ENCODE measurements at places on chromosomes 3 and 15.

DNA sequence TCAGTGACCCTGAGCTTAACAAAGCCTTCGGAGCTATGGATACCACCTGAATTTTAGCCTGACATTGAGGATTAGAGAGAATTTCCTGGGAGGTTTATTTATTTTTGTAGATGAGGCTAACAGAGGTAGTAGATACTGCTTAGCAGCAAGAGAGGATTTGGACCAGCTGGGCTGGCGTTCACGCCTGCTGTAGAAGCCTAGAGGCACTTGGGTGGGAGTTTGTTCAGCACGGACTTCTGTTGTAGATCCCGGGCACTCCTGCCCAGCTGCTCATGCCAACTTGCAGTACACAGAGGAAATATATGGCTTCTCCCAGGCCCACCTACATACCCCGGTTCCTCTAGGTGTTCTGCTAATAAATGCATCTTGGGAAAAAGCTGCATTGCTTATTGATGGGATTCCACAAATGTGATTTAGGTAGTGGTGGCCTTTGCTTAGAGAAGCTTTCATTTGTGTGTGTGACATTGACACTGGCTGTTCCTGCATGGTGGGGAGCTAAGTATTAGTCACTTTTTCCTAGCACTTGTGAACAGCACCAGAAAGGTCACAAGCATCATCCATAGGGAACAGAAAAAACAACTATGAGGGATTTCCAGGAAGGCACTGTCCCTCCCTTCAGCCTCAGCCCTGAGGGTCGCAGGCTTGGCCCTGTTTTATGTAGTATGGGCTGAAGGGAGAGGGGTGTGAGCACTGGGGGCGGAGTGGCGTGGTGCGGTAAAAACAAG, 324.8 kb upstream of the LRRFIP2 start:
- DNase-seq, result no peak
- H3K4me1 ChIP-seq, result peaks cover 23% of the 10 kb centered on the region
- no peaks in the 10 kb centered on the region for H3K36me3 ChIP-seq
- peaks cover 5% of the 10 kb centered on the region for H3K27me3 ChIP-seq

DNA sequence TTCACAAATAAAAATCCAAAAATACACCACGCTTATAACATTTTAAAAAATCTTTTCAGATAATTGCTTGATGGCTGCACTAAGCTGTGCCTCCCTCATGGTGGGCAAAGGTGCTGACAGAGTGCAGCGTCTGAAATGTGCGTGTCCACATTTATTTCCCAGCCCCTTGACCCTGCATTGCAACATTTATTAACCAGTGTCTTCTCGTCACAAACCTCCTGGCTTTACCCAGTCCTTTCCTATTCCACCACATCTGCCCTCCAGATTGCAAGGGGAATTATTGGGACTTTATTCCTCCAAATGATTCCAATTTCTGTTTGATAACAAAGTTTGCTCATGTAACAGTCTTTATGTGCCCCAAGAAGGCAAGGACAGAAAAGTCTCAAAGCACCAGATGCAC, 5.5 kb downstream of the RASGRP1 start:
- H3K4me1 ChIP-seq, result peaks cover 91% of the 10 kb centered on the region
- H3K4me3 ChIP-seq, result peak overlapping the region; percentile 96
- peaks cover 79% of the 10 kb centered on the region for H3K36me3 ChIP-seq
- H3K27ac ChIP-seq, result peak overlapping the region; percentile 98

DNA sequence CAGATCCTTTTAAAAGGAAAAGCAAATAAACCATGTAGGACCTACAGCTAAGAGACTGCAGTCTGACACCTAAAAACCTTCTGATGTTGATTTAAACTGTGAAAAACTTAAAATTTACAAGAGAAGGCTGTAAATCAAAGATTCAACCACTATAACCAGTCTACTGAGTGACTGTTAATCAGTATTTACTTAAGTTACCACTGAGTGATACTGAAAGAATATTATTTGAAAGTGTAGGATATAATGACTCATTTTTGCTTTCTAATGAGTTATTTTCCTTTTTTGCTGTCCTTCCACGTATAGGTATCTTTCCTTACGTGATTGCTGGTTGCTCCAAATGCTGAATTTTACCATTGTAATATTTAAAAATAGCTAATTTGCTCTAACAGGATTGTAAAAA, 44.6 kb downstream of the RFX7 start:
- H3K27ac ChIP-seq, result no peak overlapping the region
- no peak for DNase-seq
- no peaks in the 10 kb centered on the region for H3K27me3 ChIP-seq
- H3K4me3 ChIP-seq, result no peak overlapping the region
- H3K4me1 ChIP-seq, result peaks cover 30% of the 10 kb centered on the region
- H3K36me3 ChIP-seq, result peaks cover 8% of the 10 kb centered on the region

GRCh38 chr3:31450345-31450744, 82.4 kb upstream of the STT3B start:
- H3K36me3 ChIP-seq, result peaks cover 9% of the 10 kb centered on the region
- no peak for DNase-seq
- H3K4me1 ChIP-seq, result peaks cover 30% of the 10 kb centered on the region
- H3K27me3 ChIP-seq, result peaks cover 6% of the 10 kb centered on the region

- no peak overlapping the region for H3K4me3 ChIP-seq
- H3K4me1 ChIP-seq, result peaks cover 25% of the 10 kb centered on the region
- DNase-seq, result no peak
- no peak overlapping the region for H3K27ac ChIP-seq
- peaks cover 2% of the 10 kb centered on the region for H3K27me3 ChIP-seq
Measured at GRCh38 chr3:186417791-186418190, 55.8 kb upstream of the DGKG start.

DNA sequence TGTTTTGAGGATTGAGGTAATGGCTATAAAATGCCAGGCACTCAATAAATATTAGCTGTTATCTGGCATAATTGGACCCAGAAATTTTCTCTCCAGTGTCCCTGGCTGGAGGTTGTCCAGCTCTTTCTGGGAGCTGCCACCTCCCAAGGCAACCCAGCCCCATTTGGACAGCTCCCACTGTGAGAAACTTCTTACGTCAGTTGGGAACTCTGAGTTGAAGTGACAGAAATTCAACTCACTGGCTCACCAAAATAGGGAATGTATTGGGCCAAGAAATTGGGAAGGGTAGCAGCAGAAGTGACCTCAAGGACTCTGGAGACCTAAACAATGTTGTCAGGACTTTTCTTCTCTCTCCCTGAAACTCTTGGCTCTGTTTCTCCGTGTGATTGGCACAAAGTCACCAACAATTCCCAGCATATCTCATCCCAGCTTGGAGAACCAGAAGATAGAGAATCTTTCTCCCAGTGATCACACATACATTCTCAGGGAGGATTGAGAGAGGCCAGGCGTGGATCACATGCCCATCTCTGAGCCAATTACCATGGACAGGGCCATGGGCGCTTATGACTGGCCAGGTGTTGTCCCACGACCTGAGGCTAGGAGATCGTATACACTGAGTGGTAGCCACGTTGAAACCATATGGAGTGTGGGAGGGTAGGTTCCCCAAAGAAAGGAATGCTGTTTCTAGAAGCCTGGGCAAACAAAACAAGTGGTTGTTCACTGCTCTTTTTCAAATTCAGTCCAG, 22.5 kb upstream of the HCN4 start:
- H3K27ac ChIP-seq, result no peak overlapping the region
- no peaks in the 10 kb centered on the region for H3K4me1 ChIP-seq
- H3K36me3 ChIP-seq, result no peaks in the 10 kb centered on the region
- peaks cover 2% of the 10 kb centered on the region for H3K27me3 ChIP-seq
- no peak for DNase-seq

- H3K27me3 ChIP-seq, result peaks cover 13% of the 10 kb centered on the region
- no peaks in the 10 kb centered on the region for H3K36me3 ChIP-seq
- H3K4me1 ChIP-seq, result no peaks in the 10 kb centered on the region
- no peak for DNase-seq
- no peak overlapping the region for H3K27ac ChIP-seq
Measured at GRCh38 chr3:73575519-73575918, 49.2 kb downstream of the PDZRN3 start.

All from activated T-helper 1 cell treated with anti-CD3 and anti-CD28 coated beads, Interleukin-12 subunit alpha, Interleukin-12 subunit beta, Interleukin-2, Interleukin-4 antibody, amounts not matched to agents 30 ng/mL and 10 ng/mL and 1 ng/mL, durations not matched to agents 14 hours and 24 hours and 36 hours (primary cell).